T-helper 22 cell (primary cell): ENCODE measurements at places on chromosomes 4 and X.

- no peak for DNase-seq
Measured at GRCh38 chrX:119151051-119151380, 23.4 kb upstream of the KIAA1210 start.

DNA sequence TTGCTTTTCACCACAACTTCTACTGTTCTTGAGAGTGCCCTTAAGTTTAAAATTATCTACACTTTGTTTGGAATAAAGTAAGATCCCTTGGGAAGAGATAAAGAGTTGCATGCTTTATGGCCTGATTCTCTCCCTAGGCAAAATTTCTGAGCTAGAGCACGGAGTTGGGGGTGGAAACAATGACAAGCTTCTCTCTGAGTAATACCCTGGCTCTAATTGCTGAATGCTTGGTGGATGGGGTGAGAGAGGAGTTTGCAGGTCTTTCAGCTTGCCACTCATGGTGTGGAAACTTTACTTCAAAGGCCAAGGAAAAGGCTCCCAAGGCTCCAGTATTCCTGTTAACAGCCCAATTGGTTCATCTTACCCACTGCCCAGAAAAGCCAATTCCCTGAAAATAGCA is 26.1 kb upstream of the PRDM8 start:
- DNase-seq = no peak

- no peak for DNase-seq
Measured at GRCh38 chr4:45910511-45910910, 213.3 kb downstream of the GABRG1 start.

- no peak for DNase-seq
Measured at GRCh38 chrX:572538-573124, 58.0 kb upstream of the SHOX start.
